SW480 (cell line): ENCODE measurements at places on chromosomes 4 and X.

- DNase-seq, result peak; percentile 14
Observed at GRCh38 chrX:45801554-45801953, 600.9 kb upstream of the DIPK2B start.

DNA sequence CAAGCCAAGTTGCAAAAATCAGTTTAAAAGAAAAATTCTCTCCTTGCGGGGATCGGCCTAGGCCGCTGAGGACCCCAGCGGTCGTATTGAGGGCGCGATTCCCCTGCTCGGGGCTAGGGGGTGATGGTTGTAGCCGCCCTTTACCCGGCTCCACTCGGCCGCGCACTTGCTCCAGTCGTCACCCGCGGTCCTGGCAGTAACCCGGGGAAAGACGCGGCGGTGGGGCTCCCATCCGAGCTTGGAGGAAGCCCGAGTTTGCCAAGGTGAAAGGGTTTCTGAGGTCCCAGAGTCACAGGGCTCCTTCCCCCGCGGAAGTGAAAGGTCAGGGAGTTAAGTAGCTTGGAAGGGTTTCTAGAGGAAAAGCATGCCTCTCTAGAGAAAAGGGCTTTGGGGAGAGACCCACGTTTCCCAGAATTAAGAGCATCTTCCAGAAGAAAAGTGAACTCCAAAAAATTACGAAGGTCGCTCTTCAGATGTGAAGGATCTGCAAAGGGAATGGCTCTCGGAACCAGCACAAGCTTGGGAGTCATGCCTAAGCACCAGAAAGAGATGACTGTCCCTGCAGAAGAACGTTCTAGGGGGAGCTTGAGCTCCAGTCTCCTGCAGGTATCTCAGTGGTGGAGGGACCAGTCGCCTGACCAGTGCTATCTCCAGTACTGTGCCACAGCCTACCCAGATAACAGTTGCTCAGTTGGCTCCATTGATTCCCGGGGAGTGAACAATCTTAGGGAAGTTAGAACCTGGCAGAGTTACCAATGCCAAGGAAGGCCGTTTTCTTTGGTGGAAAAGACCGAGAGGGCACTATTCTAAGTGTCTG is 875 bp downstream of the LAP3 start:
- peak; percentile 41 for DNase-seq

- no peak for DNase-seq
Observed at GRCh38 chrX:12881914-12882313, 15.0 kb downstream of the TLR7 start.

GRCh38 chrX:112147206-112147605 is 64.6 kb upstream of the TRPC5 start:
- peak; percentile 2 for DNase-seq

DNA sequence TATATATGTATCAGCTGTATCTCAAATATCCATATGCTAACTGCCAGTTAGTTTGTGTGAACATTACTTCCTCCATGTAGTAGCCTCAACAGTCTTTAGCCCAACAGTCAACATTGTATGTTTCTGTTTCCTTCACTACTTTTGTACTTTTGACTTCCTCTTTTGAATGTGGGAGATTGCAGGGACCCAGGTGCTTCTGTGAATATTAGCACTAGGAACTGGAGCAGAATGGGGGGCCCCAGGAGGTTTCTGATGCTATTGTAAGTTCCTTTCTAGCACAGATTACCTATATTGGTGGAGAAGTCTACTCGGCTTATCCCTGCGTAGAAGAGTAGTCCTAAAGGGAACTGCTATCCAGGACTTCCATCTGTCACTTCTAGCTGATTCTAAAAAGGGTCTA is 2.3 kb downstream of the PLAC8 start:
- no peak for DNase-seq

DNA sequence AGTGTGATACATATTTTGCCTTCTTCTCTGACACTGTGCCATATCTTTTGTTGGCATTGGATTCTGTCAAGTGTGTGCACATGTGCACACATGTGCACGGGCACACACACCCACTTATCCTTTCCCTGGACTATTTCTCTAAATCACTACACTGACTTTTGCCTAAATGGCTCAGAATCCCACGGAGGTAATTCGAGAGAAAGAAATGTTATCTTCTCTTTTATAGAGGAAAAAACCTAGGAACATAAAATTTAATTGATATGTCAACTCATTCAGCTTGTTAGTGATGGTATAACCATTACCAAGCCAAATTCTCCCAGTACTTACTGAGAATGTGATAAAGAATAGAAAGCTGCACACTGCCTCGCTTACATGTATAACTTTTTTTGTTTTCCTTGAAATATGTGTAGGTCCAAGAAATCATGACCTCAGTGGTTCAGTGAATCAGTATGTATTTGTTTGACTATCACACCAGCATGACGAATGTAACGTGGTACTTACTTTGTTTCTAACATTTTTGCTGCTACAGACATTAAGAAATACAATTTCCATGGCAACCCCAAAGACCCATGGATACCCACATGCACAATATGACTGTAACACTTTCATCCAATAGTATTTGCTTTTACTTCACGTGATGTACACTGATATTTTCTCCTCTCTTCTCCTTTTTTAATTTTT is 163.0 kb downstream of the PCDH7 start:
- DNase-seq, result no peak

- DNase-seq, result peak; percentile 78
Observed at GRCh38 chrX:15269618-15270521, at the start of gene ASB9. Gene ASB9, minus strand, starts transcription at chrX:15270083. Its CDS starts 209 bp downstream, at chrX:15269874.
